ENCODE measurements at places on chromosomes 4 and X.

DNA sequence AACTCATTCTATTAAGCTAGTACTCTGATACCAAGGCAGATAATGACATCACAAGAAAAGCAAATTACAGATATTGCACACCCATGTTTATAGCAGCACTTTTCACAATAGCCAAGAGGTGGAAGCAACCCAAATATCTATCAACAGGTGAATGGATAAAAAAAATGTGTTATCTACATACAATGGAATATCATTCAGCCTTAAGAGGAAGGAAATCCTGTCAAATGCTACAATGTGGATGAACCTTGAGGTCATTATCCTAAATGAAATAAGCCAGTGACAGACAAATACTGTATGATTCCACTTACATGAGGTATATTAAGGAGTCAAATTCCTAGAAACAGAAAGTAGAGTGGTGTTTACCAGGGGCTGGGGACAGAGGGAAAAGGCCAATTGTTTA, 14.3 kb downstream of the FABP2 start:
- H3K4me3 ChIP-seq, result no peak overlapping the region
- H3K27me3 ChIP-seq, result no peaks in the 10 kb centered on the region
- H3K4me1 ChIP-seq, result no peaks in the 10 kb centered on the region
- H3K27ac ChIP-seq, result no peak overlapping the region
- no peak for DNase-seq

- no peaks in the 10 kb centered on the region for H3K27me3 ChIP-seq
- no peak for DNase-seq
- no peak overlapping the region for H3K27ac ChIP-seq
- H3K36me3 ChIP-seq, result no peaks in the 10 kb centered on the region
- no peak overlapping the region for H3K4me3 ChIP-seq
- H3K4me1 ChIP-seq, result peaks cover 18% of the 10 kb centered on the region
Measured at GRCh38 chrX:65783746-65784145, 116.3 kb downstream of the MSN start.

- H3K27me3 ChIP-seq, result peaks cover 6% of the 10 kb centered on the region
- H3K4me3 ChIP-seq, result no peak overlapping the region
- H3K4me1 ChIP-seq, result peaks cover 3% of the 10 kb centered on the region
Measured at GRCh38 chrX:18873189-18873791, 110.6 kb downstream of the PHKA2 start.

- no peaks in the 10 kb centered on the region for H3K36me3 ChIP-seq
- peaks cover 14% of the 10 kb centered on the region for H3K27me3 ChIP-seq
- DNase-seq, result no peak
- no peak overlapping the region for H3K4me3 ChIP-seq
Measured at GRCh38 chr4:112751447-112751846, 114.5 kb downstream of the LARP7 start.

DNA sequence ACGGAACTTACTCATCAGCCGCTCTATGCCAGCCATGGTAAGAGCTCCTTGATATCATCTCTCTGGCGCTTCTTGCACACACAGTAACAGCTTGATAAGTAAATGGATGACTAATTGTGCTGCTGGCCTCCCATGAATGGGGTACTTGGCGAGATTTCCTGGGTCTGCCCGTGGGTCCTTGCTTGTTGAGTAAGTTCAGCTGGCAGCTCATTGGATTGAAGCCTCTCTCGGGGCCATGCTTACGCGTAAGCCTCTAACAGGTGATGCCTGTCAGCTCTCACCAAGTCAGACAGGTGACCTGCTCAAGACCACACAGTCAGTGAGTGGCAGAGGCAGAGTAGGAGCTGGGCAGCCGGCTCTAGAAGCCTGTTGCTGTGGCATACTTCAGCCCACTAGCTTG, 7.7 kb downstream of the NSG1 start:
- peaks cover 7% of the 10 kb centered on the region for H3K4me1 ChIP-seq

DNA sequence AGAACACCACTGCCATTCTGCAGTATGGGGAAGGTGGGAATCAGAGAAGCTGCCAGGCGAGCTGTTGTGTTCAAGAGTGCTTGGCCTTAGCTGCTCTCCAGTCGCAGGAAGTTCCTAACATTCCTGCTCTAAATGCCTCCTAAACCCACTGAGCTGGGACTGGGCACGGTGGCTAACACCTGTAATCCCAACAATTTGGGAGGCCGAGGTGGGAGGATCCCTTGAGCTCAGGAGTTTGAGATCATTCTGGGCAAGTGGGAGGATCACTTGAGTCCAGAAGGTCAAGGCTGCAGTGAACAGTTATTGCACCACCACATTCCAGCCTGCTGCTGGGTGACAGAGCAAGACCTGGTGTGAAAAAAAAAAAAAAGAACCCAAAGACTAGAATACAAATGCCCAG, 690.3 kb upstream of the FAM241A start:
- no peak for DNase-seq
- no peaks in the 10 kb centered on the region for H3K36me3 ChIP-seq
- H3K27ac ChIP-seq, result no peak overlapping the region
- H3K4me1 ChIP-seq, result no peaks in the 10 kb centered on the region

- DNase-seq, result no peak
- H3K4me1 ChIP-seq, result peaks cover 78% of the 10 kb centered on the region
- H3K27me3 ChIP-seq, result no peaks in the 10 kb centered on the region
- no peak overlapping the region for H3K4me3 ChIP-seq
Measured at GRCh38 chrX:65686236-65686635, 18.8 kb downstream of the MSN start.

DNA sequence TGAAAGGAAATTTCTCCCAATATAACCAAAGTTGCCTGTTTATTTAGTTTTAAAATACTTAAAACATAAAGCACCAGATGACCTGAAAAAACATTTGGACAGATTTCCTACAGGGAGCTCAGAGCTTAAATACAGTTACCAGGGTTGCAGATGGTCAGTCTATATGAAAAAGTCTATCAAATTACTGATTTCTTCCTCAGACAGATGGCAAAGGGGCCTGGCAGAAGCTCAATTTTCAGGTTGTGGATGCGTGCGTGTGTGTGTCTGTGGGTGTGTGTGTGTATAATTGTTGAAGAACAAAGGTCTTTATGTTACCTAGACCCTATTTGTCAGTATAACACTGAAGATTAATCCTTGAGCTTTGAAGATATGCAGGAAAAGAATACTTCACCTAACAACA, 169.4 kb downstream of the MAD2L1 start:
- H3K36me3 ChIP-seq, result no peaks in the 10 kb centered on the region
- H3K4me1 ChIP-seq, result no peaks in the 10 kb centered on the region
- DNase-seq, result no peak
- no peak overlapping the region for H3K4me3 ChIP-seq
- H3K27me3 ChIP-seq, result no peaks in the 10 kb centered on the region

GRCh38 chr4:79576429-79576753, 168.4 kb upstream of the GK2 start:
- peaks cover 3% of the 10 kb centered on the region for H3K27me3 ChIP-seq
- no peak for DNase-seq
- H3K4me3 ChIP-seq, result no peak overlapping the region
- H3K27ac ChIP-seq, result no peak overlapping the region
- peaks cover 2% of the 10 kb centered on the region for H3K4me1 ChIP-seq
- H3K36me3 ChIP-seq, result no peaks in the 10 kb centered on the region

DNA sequence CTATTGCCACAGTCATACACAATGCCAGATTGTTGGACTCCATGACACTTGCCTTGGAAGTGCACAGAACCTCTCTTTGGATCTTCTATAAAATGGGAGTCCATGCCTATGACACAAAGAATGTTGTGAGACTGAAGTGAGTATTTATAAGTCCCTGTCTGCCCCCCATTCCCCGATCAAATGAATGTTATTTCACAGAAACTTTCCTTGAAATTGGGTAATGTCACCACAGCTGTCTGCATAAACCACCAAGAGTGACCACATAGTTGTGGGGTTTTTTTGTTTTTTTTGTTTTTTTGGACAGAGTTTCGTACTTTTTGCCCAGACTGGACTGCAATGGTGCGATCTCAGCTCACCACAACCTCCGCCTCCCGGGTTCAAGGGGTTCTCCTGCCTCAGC, 27.1 kb upstream of the REST start:
- H3K27me3 ChIP-seq, result peaks cover 4% of the 10 kb centered on the region
- DNase-seq, result no peak
- H3K4me3 ChIP-seq, result no peak overlapping the region
- H3K4me1 ChIP-seq, result no peaks in the 10 kb centered on the region
- H3K27ac ChIP-seq, result no peak overlapping the region

GRCh38 chrX:72046447-72046846, 85.3 kb downstream of the RTL5 start:
- no peak overlapping the region for H3K27ac ChIP-seq
- DNase-seq, result no peak
- H3K36me3 ChIP-seq, result no peaks in the 10 kb centered on the region
- H3K4me1 ChIP-seq, result no peaks in the 10 kb centered on the region

GRCh38 chr4:40335525-40335894, 377 bp downstream of the CHRNA9 start:
- no peaks in the 10 kb centered on the region for H3K27me3 ChIP-seq
- no peaks in the 10 kb centered on the region for H3K36me3 ChIP-seq
- H3K27ac ChIP-seq, result no peak overlapping the region
- H3K4me1 ChIP-seq, result peaks cover 2% of the 10 kb centered on the region

- no peaks in the 10 kb centered on the region for H3K4me1 ChIP-seq
- H3K36me3 ChIP-seq, result no peaks in the 10 kb centered on the region
- DNase-seq, result no peak
- H3K27me3 ChIP-seq, result no peaks in the 10 kb centered on the region
- no peak overlapping the region for H3K4me3 ChIP-seq
Measured at GRCh38 chr4:59838236-59838635, 1361.9 kb upstream of the ADGRL3 start.

GRCh38 chrX:51420610-51421009, 75.8 kb downstream of the NUDT11 start:
- no peaks in the 10 kb centered on the region for H3K27me3 ChIP-seq
- H3K27ac ChIP-seq, result no peak overlapping the region
- no peak for DNase-seq
- H3K4me1 ChIP-seq, result peaks cover 9% of the 10 kb centered on the region
- H3K36me3 ChIP-seq, result no peaks in the 10 kb centered on the region
- H3K4me3 ChIP-seq, result no peak overlapping the region

GRCh38 chr4:19806865-19807264, 444.8 kb upstream of the SLIT2 start:
- no peak overlapping the region for H3K27ac ChIP-seq
- no peak overlapping the region for H3K4me3 ChIP-seq
- no peak for DNase-seq
- no peaks in the 10 kb centered on the region for H3K36me3 ChIP-seq

DNA sequence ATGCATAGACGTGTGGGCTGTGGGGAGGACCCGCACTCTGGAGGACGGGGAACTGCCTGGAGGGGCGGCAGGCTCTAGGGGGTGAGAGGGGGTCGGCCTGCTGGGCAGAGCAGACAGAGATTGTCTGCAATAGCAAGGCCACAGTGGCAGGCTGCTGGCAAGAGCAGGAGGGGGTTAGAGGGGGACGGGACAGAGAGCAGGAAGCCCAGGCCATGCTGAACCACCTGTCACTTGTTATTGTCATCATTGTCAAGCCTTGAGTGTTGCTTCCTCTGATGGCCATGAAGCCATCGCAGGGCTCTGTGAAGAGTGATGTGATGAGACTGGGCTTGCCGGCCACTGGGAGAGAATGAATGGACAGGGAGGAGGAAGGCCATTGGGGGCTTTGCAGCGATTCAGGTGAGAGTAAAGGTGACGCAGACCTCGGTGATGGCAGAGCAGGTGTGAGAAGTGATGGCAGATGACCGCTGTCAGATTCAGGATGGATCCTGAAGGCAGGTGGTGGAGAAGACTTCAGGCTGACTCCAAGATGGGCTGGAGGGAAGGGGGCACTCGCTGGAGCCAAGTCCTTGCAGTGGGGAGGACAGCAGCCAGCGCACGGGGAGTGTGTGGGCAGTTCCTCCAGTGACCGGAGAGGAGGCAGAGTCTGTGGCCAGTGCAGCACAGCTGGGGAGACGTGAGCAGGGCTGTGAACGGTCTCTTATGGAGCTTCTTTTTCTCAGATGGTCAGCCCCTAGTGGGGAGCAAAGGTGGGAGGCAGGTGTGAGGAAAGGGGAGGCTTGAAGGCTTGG, 43.6 kb downstream of the HTT-AS start:
- no peaks in the 10 kb centered on the region for H3K36me3 ChIP-seq
- no peaks in the 10 kb centered on the region for H3K27me3 ChIP-seq
- H3K4me1 ChIP-seq, result no peaks in the 10 kb centered on the region
- H3K4me3 ChIP-seq, result no peak overlapping the region
- H3K27ac ChIP-seq, result no peak overlapping the region

DNA sequence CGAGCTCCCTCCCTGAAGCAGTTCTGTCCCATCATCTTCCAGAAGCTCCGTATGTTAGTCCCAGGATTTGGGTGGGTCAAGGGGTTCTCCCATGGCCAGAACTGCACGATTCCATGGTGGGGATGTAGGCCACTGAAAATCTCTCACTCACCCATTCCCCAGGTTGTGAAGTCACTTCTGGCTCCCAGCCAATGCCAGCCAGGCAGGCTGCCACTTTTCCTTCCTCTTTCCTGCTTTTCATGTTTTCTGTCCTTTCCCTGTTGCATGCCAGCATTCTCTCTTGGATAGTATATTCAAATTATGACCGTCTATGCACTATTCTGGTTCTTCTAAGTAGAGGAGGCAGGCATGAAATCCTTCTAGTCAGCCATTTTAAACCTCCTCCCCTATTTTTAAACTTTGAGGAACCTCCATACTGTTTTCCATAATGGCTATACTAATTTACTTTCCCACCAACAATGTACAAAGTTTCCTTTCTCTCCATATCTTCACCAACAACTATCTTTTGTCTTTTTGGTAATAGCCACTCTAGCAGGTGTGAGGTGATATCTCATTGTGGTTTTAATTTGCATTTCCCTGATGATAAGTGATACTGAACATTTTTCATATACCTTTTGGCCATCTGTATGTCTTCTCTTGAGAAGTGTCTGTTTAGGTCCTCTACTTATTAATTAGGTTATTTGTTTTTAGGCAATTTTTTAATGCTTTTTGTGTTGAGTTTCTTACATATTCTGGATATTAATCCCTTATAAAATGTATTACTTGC, 182.1 kb upstream of the TET2 start:
- H3K27me3 ChIP-seq, result peaks cover 3% of the 10 kb centered on the region
- DNase-seq, result no peak
- no peak overlapping the region for H3K27ac ChIP-seq
- H3K36me3 ChIP-seq, result peaks cover 13% of the 10 kb centered on the region

DNA sequence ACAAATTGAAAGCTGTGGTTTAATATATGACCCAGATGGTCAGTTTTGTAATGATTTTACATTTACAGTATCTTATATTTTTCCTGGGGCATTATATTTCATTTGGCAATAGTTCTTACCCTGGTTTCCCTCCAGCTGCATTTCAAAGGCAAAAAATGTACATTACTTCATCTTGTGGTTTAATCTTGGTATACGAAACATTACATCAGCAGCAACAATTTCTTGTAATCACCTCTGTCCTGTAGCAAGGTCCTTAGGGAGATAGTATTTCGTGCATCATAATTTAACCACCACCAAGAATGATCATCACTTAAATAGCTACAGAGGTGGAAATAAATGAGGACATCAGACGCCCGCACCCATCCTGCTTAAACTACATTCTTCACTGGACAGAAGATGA, 48.8 kb downstream of the HS6ST2 start:
- no peaks in the 10 kb centered on the region for H3K27me3 ChIP-seq
- H3K27ac ChIP-seq, result no peak overlapping the region
- H3K4me1 ChIP-seq, result no peaks in the 10 kb centered on the region

GRCh38 chr4:128332081-128332480, 44.5 kb upstream of the PGRMC2 start:
- H3K4me3 ChIP-seq, result no peak overlapping the region
- no peaks in the 10 kb centered on the region for H3K4me1 ChIP-seq
- no peak for DNase-seq
- peaks cover 12% of the 10 kb centered on the region for H3K36me3 ChIP-seq
- H3K27me3 ChIP-seq, result no peaks in the 10 kb centered on the region

Data from activated naive CD8-positive, alpha-beta T cell treated with anti-CD3 and anti-CD28 coated beads for 36 hours (primary cell).